ENCODE measurements at places on chromosomes 4 and X. TPM values are rescaled to one million over a fixed set of nuclear protein-coding genes. Genes with fewer than 3 reads are reported as not detected.

PLXNB3 gene
- 13.5 TPM for total RNA-seq

SUPT20HL1 gene
- total RNA-seq = not detected

SH3BGRL gene
- 43.9 TPM for total RNA-seq

MAGEC1 gene
- not detected for total RNA-seq

PPP4R3C gene
- total RNA-seq = not detected

MAGEB6B gene
- not detected for total RNA-seq

STARD8 gene
- 1.0 TPM for total RNA-seq

ZC4H2 gene
- 8.3 TPM for total RNA-seq

OCIAD2 gene
- 94.1 TPM for total RNA-seq

TEX13B gene
- total RNA-seq = not detected

PORCN gene
- 29.2 TPM for total RNA-seq

AMBN gene
- not detected for total RNA-seq

FAM114A1 gene
- total RNA-seq = 22.7 TPM

ADH7 gene
- total RNA-seq = not detected
